BJ (cell line): ENCODE measurements at places on chromosomes 6 and 20. TPM values are rescaled to one million over a fixed set of nuclear protein-coding genes. Genes with fewer than 3 reads are reported as not detected.

The PNLDC1 gene
- not detected in 2 replicates for polyA plus RNA-seq

The ADAT2 gene
- 1.3 and 2.0 TPM in 2 replicates for polyA plus RNA-seq

The FAM209A gene
- polyA plus RNA-seq, result 0.09 and 0.11 TPM in 2 replicates

The TREML1 gene
- polyA plus RNA-seq, result not detected in 2 replicates

The GPLD1 gene
- polyA plus RNA-seq, result 0.22 and 0.47 TPM in 2 replicates

The MUCL3 gene
- polyA plus RNA-seq, result not detected in 2 replicates

The SRSF6 gene
- polyA plus RNA-seq, result 76.1 and 121 TPM in 2 replicates

The PBOV1 gene
- polyA plus RNA-seq, result not detected in 2 replicates

The PLG gene
- not detected in 2 replicates for polyA plus RNA-seq

The RAET1L gene
- not detected in 2 replicates for polyA plus RNA-seq

The HDGFL1 gene
- polyA plus RNA-seq, result not detected in 2 replicates

The BIRC7 gene
- not detected in 2 replicates for polyA plus RNA-seq
